ENCODE measurements at places on chromosomes 3 and 15. TPM values are rescaled to one million over a fixed set of nuclear protein-coding genes. Genes with fewer than 3 reads are reported as not detected.
A peak's percentile ranks its signal among the peaks of the same experiment; 100 is the strongest.

TMCO5A gene
- total RNA-seq, result not detected

AHSG gene
- total RNA-seq, result not detected

ACP3 gene
- not detected for total RNA-seq

THSD4 gene
- 3.4 TPM for total RNA-seq

FAM81A gene
- total RNA-seq, result 0.54 TPM

DNA sequence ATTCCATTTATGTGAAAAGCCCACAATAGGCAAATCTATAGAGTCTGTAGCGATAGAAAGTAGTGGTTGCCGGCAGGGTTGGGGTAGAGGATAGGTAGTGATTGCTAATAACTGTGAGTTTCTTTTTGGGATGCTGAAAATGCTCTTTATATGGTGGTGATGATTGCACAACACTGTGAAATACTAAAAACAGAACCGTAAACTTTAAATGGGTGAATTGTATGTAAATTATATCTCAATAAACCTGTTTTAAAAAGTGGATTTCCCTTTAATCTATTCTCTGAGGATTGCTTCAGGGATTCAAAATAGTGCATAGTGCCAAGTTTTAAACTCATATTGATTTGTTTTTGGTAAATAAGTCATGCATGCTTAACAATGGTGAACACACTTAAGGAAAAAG lies 140.2 kb downstream of the LPP start:
- H3K4me1 ChIP-seq, result peaks cover 75% of the 10 kb centered on the region
- no peak for DNase-seq
- peak overlapping the region; percentile 49 for H3K27ac ChIP-seq

- H3K4me1 ChIP-seq, result no peaks in the 10 kb centered on the region
- no peaks in the 10 kb centered on the region for H3K36me3 ChIP-seq
- H3K4me3 ChIP-seq, result no peak overlapping the region
Measured at GRCh38 chr15:56082263-56082761, 88.9 kb upstream of the NEDD4 start.

GRCh38 chr3:126155280-126155640 lies 25.1 kb downstream of the ALDH1L1 start:
- no peak overlapping the region for H3K27ac ChIP-seq
- DNase-seq, result peak; percentile 62
- no peaks in the 10 kb centered on the region for H3K4me1 ChIP-seq
- no peaks in the 10 kb centered on the region for H3K36me3 ChIP-seq
- no peaks in the 10 kb centered on the region for H3K27me3 ChIP-seq
- H3K4me3 ChIP-seq, result no peak overlapping the region

- no peak for DNase-seq
- H3K27me3 ChIP-seq, result no peaks in the 10 kb centered on the region
- peaks cover 48% of the 10 kb centered on the region for H3K4me1 ChIP-seq
- no peaks in the 10 kb centered on the region for H3K36me3 ChIP-seq
- H3K4me3 ChIP-seq, result no peak overlapping the region
Measured at GRCh38 chr3:50323614-50324199, 1.2 kb upstream of the HYAL2 start.

- no peak overlapping the region for H3K4me3 ChIP-seq
- DNase-seq, result no peak
- no peaks in the 10 kb centered on the region for H3K4me1 ChIP-seq
- H3K36me3 ChIP-seq, result peaks cover 4% of the 10 kb centered on the region
Measured at GRCh38 chr3:111260878-111261277, 189.3 kb downstream of the NECTIN3 start.

Data from chondrocyte (in vitro differentiated cells).